NCI-H2107 (cell line): ENCODE measurements at places on chromosomes 5 and 9.

- no peak for DNase-seq
These were observed 39.6 kb downstream of the CTSL start for GRCh38 chr9:87765521-87765920.

DNA sequence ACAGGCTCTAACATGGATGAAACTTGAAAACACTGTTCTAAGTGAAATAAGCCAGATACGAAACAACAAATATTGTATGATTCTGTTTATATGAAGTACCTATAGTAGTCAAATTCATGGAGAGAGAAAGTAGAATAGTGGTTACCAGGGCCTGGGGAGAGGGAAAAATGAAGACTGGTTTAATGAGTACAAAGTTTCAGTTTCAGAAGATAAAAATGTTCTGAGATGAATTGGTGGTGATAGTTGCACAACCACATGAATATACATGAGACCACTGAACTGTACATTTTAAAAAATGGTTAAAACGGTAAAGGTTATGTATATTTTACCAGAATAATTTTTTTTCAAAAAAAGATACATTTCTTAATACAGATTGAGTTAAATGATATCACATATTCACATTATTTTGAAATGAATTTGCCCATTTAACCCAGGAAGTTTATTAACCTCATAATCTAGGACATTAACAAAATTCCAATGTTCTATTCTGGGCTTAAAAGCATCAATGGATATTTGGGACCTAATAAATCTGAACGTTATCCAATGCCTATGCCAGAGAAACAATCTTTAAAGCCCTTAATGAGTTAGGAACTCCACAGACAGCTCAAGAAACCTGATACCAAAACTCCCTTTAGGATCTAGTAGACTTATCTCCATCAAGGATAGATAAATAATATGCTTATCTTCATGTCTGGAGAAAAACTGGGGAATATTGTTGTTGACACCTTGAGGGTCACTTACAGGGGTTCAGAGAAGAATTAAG, 521.3 kb downstream of the EFNA5 start:
- no peak for DNase-seq

- no peak for DNase-seq
These were observed 95.1 kb downstream of the PBX3 start for GRCh38 chr9:125842242-125842641.

DNA sequence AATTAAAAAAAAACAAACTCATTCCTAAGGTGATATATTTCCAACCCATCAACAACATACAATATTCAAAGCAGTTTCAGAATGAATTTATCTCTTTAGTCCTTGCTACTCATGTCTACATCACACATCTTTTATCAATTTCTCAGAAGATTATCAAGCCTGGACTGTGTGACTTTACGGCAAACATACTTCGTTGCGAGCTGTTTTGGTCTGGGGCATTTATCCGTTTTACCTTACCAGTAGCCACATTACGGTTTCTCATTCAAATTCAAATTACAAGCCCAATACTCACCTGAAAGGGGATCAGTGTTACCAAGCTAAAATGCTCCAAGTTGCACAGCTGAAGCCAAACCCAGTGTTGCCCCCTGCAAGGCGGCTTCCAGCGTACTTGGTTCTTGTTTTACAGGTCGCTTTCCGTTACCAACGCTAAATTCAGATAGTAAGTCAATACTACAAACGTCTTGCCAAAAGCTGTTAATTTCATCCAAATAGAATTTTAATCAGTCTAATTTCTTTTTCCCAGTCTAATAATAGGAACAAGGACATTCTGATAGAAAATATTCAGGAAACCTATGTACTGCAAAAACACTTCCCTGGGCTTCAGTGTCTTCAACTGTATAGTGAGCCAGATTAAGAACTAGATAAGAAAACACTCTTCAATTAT, 1.8 kb downstream of the HNRNPH1 start:
- no peak for DNase-seq

- DNase-seq = no peak
These were observed 118.0 kb downstream of the EGFLAM start for GRCh38 chr5:38376404-38376803.

DNA sequence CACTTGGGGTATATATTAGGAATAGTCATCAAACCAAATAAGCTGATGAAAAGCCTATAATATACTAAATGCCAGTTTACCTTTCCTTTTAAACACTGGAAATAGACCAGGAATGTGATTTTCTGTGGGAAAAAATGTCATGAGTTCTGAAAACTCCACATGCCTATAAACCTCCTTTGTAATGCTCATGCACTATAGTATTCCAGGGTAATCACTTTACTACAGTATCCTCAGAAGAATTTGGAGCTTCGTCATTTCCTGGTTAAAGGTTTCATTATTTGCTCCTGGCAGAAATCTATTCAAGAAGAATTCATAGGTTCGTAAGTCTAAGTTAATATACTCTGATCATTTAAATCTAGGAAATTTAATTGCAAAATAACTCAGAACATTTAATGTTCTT, 1076.7 kb upstream of the DMAC1 start:
- no peak for DNase-seq
